ENCODE measurements at places on chromosomes 6 and 20. TPM values are rescaled to one million over a fixed set of nuclear protein-coding genes. Genes with fewer than 3 reads are reported as not detected.

GRCh38 chr6:40431706-40432105 is 155.5 kb downstream of the LRFN2 start:
- DNase-seq = no peak

GRCh38 chr6:46927066-46927465 is 5.3 kb upstream of the ADGRF5 start:
- DNase-seq = peak; percentile 48

DNA sequence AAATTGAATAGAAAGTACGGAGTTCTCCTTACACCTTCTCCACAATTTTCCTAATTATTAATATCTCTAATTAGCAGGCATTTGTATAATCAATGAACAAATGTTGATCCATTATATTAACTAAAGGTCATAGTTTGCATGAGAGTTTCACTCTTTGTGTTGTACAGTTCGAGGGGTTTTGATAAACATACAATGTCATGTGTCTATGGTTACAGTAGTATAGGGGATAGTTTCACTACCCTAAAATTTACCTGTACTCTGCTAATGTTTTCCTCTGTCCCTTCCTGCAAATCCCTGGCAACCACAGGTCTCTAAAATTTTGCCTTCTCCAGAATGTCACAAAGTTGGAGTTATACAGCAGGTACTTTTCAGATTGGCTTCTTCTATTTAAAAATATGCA is 1199.8 kb upstream of the GJE1 start:
- DNase-seq = no peak

GRCh38 chr6:10658910-10659698 is 35.3 kb downstream of the C6orf52 start:
- DNase-seq = no peak

DNA sequence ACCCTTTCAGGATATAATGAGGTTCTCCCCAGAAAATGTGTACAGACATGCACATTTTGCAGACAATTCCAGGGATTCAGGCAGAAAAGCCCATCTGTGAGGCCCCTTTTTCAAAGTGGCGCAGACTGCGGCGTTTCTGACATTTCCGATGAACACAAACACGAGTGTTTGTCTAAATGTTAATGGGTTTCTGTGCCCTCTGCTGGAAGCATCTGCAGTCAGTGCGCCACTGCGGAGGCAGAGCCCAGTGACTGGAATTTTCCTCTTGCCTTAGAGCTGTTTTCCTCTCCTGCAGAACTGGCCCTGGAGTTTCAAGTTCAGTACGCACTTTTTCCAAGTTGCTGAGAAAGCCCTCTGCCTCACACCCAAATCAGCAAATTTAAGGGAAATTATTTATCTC is 15.3 kb downstream of the ANKRD60 start:
- DNase-seq = no peak

DNA sequence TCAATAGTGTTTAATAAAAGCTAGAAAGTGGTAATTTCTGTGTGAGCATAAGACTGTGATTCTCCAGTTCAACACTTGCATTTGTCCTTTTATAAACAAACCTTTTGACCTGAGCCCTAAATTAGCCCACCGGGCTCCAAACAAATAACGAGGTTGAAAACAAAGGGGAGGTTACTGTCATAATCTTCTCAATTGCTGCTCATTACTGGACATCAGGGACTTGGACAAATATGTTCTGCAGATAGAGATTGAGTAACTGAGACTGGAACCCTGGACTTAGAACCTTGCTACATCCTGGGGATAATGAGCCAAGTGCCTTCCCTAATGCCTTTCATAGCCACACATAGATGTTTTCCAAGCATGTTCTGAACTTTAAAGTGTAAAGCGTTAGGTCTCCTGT is 84.2 kb upstream of the PCSK2 start:
- no peak for DNase-seq

GRCh38 chr20:59845472-59845871 is 88.0 kb downstream of the SYCP2 start:
- DNase-seq = peak; percentile 83

GRCh38 chr6:35047265-35048011 is 93.7 kb downstream of the TCP11 start:
- DNase-seq = no peak

DNA sequence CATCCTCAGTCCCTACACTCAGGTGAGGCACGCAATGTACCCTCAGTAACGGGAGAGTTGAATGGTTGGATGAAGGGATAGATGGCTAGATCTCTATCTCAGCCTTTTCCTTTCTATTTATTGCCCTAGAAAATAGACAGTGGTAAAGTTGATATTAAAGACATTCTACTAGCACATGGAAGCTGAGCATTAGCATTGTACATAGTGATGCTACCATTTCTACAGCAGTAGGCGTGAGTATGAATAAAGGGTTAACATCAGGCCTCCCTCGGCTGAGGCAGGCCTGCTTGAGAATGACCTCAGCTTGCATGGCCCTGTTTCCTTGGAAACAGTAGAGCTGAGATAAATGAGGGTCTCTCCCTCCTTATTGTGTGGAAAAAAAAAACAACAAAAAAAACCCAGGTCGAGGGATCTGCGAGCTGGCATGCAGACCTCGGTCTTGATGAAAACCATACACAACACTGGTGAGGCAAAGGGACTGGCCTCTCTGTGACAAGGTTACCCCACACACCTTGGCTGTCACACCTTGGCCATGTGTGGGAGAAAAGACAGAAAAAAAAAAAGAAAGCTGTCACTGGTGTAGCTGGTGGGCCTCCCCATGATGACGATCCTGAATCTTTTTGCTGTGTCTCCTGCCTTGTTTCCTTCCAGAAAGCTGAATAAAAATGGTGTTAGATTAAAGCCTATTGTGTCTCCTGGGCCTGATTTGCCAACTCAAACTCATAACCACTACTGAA is 160.0 kb downstream of the HACE1 start:
- no peak for DNase-seq

DNA sequence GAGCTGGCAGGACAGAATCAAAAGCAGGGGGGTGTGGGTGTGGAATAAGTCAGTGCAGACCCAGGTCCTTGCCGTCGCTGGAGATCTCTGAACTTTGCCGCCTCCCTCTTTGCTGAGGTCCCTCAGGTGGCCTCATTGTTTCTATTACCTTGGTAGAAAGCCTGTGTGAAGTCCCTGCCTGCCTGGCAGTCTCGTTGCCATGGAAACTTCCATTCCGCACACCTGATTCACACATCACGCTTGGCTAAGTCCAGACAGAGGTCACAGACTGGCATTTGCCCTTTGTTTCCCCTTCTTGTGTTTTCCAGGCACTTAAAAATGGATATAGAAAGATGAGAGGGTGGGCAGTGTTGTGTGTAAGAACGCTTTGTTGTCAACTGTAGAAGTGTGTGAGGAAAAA is 260.6 kb downstream of the PRL start:
- DNase-seq = peak; percentile 83

DNA sequence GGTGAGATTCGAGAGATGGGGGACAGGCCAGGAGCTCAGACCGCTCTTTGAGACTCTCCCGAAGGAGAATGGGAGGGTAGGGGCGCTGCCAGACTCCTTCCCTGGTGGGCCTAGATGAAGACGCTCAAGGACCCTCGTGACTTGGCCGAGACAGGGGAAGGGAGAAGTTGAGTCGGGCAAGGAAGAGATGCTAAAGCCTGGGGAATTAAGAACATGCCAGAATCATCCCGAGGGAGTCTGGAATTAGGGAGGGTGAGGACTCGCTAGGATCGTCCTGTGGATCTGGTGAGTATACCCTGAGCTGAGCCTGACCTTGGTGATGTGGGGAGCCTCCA is 529 bp downstream of the UBE2C start:
- DNase-seq = no peak

DNA sequence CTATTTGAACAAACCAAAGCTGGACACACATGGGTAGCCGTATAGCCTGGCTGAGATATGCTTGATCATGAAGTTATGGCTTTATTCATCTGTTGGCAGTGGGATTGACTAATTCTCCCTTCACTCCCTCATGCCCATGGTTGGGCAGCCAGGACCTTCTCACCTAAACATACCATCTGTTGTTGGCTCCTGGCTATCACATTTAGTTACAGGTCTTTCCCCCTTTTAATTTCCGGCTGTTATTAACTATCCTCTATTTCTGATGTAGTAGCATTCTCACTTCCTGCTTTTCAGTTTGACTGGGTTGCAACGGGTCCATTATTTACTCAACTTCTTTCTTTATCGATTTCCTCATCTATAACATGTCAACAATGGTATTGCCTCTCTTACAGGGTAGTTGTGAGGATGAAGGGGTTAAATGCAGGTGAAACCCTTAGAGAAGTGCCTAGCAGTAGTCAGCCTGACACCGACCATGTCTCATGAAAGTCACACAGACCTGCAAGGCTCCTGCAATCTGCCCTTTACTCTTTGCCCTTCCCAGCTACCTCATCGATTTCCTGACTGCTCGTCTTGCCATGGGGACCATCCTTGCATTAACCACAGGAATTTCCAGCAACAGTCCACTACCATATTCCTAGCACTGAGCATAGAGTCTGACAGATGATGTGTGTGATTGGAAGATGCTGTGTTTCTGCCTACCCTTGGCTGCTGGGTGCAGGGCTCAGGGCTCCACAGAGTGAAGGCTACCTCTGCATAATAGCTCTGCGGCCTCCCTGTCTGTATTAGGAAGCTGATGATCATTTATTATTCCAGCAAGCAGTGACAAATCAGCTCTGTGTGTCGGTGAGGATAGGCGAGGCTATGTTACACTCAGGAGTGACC is 42.2 kb downstream of the PPP1R14C start:
- DNase-seq = no peak

DNA sequence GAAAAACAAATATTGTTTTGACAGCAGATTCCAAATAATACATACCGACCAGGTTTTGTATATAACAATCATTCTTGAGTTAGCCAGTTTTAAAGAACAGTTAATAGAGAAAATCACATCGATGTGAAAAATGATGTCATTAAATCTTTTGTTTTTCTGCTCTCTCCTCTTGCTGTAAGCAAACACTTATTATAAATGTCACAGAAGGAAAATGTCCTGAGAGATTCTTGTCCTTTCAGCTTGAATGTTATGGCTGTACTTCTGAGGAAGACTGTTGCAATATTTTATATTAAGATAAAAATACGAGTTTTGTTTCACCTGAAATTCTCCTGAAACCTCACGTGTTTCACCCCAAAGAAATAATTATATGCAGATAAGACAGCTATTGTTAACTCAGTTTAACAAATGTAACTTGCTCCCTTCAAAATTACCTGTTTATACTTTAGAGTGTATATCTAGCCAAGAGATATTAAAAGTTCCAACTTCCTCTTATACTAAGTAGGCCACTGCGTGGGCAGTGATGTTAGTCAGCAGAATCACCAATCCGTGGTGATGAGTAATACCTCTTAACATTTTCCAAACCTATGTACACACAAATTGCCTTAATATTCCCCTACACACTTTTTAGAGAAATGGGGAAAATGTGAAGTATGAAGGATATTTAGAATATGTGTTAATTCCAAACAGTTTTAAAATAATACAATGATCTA is 1111.4 kb upstream of the CITED2 start:
- peak; percentile 92 for DNase-seq

- no peak for DNase-seq
Measured at GRCh38 chr20:36687850-36688249, 41.9 kb upstream of the SLA2 start.

GRCh38 chr20:56359212-56360132 is 698 bp downstream of the FAM210B start:
- peak; percentile 75 for DNase-seq

GRCh38 chr6:121333196-121333595 is 1.1 kb downstream of the TBC1D32 start:
- DNase-seq = no peak

- DNase-seq = peak; percentile 66
Measured at GRCh38 chr6:132962936-132963868, 148.8 kb downstream of the RPS12 start.

DNA sequence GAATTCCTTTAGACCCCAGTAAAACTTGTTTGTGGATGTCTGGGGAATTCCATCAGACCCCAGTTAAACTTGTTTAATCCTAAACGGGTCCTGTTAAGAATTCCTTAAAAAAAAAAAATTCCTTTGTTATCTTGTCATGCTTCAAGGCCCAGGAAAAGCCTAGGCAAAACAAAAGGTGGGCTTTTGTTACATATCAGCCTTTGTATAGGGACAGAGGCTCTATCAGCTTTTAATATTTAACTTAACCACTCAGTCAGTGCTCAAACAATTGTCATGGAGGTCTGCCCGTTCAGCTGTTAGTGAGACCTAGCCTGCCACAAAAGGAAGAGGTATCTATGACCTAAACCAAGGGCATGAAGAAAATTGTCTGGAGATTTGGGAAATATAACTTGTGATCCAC is 53.1 kb downstream of the SLC22A1 start:
- DNase-seq = no peak

GRCh38 chr20:53138454-53139262 is 166.5 kb downstream of the TSHZ2 start:
- no peak for DNase-seq

DNA sequence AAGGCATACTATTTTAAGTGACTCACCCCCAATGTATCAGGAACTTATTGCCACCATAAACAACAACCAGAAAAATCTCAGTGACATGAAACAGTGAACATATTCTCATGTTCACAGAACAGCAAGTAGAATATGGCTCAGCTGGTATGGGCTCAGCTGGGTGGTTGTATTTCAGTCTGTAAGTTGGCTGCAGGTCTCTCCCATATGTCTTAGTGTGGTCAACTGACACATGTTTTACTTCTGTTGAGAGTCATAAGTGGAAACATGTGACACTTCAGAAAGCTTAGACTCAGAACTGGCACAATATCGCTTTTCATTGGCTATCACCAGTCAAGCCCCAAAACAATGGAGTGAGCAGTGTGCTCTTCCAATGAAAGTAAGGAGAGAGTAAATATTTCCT is 574.1 kb downstream of the HAO1 start:
- DNase-seq = no peak

The PGBD1 gene
- total RNA-seq = 1.8 TPM

The LGSN gene
- under 0.01 TPM for total RNA-seq

The LY6G6D gene
- not detected for total RNA-seq

The OPRL1 gene
- total RNA-seq = under 0.01 TPM

The C6orf58 gene
- total RNA-seq = not detected

The CAGE1 gene
- not detected for total RNA-seq

The BACH2 gene
- 0.38 TPM for total RNA-seq

The XKR7 gene
- total RNA-seq = not detected

The SAMD5 gene
- 3.1 TPM for total RNA-seq

The KCNQ5 gene
- 0.38 TPM for total RNA-seq

The GSTA2 gene
- not detected for total RNA-seq

The SNAP91 gene
- total RNA-seq = not detected

The MCHR2 gene
- total RNA-seq = not detected

The BPIFB6 gene
- total RNA-seq = not detected

The ARMC12 gene
- 0.13 TPM for total RNA-seq

Measured in bronchial epithelial cell (primary cell).